CD4-positive, alpha-beta memory T cell (primary cell): ENCODE measurements at places on chromosomes 1 and 21.

DNA sequence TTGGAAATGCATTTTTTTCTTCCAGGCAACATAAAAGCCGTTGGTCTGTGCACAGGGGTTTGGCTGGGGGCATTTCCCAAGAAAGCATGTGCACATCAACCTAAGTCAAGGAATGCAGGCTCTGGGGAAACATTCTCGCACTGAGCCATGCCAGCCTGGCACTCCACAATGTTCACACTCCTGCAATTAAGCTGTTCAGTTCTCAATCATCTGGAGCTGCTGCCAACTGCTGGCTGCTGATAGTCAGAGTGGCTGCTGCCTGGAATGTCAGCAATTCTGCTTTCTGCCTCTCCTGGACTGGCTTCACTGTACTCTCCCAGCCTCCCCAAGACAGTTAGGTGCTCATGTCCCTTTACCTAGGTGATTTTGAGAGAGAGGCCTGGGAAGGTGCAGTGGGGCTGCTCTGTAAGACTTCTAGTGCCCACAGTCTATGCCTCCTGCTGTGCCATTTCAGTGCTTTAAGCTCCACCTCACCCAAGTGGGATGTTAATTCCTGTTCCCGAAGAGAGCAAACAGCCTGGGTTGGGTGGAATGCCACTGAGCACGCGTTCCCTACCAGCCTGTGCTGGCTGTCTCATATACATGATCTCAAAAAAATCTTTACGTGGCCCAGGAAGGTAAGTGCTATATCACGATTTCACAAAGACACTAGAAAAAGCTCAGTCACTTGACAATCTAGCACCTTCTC, 131.7 kb downstream of the BRINP2 start:
- H3K27me3 ChIP-seq: no peaks in the 10 kb centered on the region
- no peaks in the 10 kb centered on the region for H3K36me3 ChIP-seq
- DNase-seq: no peak
- H3K4me1 ChIP-seq: no peaks in the 10 kb centered on the region

DNA sequence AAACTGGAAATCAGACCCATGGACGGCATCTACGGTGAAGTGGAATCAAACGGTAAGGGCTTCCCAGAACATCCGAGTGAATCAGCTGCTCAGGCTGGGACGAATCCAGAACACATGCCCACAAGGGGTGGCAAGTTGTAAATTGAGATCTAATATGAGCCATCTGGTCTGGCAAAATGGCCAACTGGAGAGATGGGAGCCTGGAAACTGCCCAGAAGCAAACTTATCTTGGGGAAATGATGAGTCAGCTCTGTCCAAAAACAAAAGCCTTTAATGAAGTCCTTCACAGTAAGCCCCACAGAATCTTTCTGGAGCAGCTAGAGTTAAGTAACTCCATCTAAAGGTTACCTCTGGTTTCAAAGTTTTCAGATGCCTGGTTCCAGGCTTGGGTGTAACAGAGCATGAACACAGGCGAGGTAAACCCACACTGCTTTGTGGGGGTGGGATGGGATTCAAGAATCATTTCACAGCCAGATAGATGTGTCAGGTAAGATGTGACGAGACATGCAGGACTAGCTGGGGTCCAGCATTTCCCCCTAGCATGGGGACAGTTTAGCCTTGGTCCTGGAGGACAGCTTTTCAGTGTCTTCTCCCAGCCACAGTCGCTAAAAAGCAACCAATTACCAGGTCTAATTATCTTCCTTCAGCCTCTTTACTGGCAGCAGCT, 10.5 kb upstream of the SRP9 start:
- H3K4me1 ChIP-seq: no peaks in the 10 kb centered on the region
- no peak overlapping the region for H3K4me3 ChIP-seq
- H3K36me3 ChIP-seq: no peaks in the 10 kb centered on the region

GRCh38 chr1:79373481-79374125, 367.1 kb upstream of the ADGRL4 start:
- no peak overlapping the region for H3K4me3 ChIP-seq
- no peaks in the 10 kb centered on the region for H3K4me1 ChIP-seq
- H3K36me3 ChIP-seq: no peaks in the 10 kb centered on the region
- no peaks in the 10 kb centered on the region for H3K27me3 ChIP-seq

GRCh38 chr1:201213106-201213770, 22.6 kb downstream of the IGFN1 start:
- H3K27me3 ChIP-seq: no peaks in the 10 kb centered on the region
- no peak overlapping the region for H3K27ac ChIP-seq
- no peaks in the 10 kb centered on the region for H3K4me1 ChIP-seq
- no peak overlapping the region for H3K4me3 ChIP-seq
